ENCODE measurements at places on chromosomes 1 and 21.

- DNase-seq, result no peak
These were observed 108.5 kb downstream of the NIBAN1 start for GRCh38 chr1:184865831-184866230.

DNA sequence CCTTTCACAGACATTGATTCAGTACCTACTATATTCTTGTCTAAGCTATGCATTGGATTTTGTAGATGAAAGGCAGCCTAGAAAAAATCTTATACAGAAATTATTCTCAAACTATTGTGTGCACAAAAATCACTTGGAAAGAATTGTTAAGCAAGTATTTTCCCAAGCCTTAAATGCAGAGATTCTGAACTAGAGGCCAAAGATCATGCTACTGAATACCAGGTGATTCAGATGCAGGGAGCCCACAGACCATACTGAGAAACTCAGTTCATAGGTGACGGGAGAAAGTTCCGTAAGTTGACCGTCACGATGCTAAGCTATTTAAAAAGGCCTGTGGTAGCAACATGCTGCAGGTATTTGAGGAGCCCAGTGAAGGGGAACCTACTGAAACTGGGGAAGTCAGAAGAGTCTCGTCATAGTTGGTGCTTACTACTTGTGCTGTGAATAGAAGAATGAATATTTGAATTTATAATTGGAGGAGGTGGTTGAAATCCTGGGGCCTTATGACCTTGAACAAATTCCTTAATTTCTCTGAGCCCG lies 150.8 kb downstream of the NFIA start:
- no peak for DNase-seq

GRCh38 chr21:41112740-41113692 lies 54.9 kb upstream of the BACE2 start:
- DNase-seq, result no peak

DNA sequence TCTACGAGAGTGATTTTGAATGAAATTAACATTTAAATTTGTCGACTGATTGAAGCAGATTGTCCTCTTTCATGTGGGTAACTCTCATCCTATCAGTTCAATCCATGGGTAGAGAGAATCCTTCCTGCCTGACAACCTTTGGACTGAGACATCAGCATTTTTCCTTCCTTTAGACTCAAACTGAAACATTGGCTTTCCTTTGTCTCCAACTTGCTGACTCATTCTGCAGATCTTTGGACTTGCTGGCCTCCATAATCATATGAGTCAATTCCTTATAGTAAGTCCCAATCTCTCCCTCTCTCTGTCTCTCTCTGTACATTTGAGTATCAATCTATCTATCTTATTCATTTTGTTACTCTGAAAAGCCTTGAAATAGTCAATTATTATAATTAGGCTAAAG lies 416.7 kb downstream of the LRRIQ3 start:
- DNase-seq, result no peak

DNA sequence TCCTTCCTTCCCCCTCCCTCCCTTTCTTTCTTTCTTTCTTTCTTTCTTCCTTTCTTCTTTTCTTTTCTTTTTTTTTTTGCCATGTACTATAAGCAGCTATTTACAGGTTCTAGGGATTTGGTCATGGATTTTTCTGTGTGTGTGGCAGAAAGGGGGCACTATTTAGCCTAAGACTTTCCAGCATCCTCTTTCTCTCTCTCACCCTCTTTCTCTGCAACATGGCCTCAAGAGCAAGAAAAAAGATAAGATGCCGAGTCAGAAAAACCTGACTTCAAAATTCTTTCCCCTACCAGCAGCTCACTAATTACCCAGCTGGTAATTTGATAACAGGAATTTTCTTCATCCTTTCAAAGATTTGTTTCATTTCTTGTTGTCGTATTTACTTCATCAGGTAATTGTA lies 458.3 kb upstream of the ADAMTS5 start:
- no peak for DNase-seq

- DNase-seq, result peak; percentile 72
These were observed 25.3 kb upstream of the OVAAL start for GRCh38 chr1:180533266-180533987.

DNA sequence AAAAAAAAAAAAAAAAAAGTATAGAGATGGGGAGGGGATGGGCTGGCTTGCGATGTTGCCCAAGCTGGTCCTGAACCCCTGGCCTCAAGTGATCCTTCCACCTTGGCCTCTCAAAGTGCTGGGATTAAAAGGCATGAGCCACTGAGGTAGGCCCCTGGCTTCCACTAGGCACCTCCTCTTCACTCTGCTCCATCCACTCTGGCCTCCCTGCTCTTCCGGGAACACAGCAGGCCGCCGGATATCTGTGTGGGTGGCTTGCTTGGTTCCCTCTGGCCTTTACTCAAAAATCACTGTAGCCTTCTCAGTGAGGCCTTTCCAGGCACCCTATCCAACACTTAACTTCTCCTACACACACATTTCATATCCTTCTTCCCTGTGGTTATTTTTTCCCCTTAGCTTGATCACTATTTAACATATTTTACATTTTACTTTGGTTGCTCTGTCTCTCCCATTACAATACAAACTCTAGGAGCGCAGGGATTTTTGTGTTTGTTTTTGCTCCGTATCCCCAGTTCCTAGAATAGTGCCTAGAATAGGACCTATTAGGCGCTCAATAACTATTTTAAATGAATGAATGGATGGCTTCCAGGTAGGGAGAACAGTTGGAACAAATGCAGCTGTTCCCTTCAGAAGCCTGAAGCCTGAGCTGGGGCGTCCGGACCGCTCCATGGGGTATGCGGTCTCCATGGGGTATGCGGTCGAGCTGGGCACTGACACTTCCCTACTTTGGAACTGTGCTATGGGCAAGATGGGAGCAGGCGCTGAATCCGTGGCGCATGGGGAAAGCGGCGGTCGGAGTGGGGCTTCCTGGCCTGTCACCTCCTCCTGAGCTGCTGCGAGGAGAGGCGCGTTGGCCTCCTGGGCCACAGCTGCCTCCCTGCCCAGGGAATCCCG lies 46.7 kb downstream of the H3-3A start:
- DNase-seq, result no peak

GRCh38 chr1:81706650-81707435 lies 93.9 kb upstream of the ADGRL2 start:
- DNase-seq, result no peak

DNA sequence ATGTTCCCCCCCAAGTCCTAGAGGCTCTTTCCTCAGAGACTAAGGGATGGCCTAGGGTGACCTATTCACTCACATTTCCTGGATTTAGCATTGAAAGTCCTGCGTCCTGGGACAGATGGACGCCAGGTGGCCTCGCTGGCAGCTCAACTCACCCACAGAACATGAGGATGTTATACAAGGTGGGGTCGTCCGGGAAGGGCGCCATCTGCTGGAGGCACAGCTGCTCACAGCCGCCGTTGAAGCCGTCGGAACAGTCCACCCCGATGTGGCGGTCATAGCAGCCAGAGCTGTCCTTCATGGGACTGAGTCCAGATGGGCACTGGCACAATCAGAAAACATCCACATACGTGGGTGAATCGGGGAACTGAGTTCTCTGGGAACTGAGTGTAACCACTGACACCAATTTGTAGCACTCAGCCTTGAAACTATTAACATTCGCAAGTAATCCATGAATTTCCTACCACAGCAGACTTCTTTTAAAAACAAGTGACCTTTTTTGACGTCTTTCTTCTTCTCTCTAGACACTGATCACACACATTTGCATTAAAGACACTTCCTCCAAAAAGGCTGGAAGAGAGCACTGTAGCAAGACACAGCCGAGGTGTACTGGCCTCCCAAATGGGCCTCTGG lies 215.4 kb downstream of the ASTN1 start:
- DNase-seq, result peak; percentile 40

DNA sequence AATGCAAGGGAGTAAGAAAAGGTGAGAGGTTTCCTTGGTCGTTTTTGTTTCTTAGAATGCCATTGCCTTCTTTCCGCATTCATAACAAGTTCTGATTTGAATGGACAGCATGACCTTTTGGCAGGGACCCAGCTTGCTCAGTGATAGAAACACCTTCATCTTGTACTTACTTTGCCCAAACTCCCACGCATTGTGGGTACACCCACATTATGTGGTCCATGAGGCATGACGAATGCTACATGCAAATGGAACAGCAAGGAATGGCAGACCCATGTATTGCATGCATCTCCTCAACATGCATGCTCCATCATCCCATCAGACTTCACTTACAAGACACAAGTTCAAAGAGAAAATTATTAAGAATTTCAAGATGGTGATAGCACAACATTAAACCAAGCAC lies 102.8 kb downstream of the CDC7 start:
- no peak for DNase-seq

GRCh38 chr1:3809680-3810079 lies 13.4 kb upstream of the LRRC47 start:
- DNase-seq, result no peak

DNA sequence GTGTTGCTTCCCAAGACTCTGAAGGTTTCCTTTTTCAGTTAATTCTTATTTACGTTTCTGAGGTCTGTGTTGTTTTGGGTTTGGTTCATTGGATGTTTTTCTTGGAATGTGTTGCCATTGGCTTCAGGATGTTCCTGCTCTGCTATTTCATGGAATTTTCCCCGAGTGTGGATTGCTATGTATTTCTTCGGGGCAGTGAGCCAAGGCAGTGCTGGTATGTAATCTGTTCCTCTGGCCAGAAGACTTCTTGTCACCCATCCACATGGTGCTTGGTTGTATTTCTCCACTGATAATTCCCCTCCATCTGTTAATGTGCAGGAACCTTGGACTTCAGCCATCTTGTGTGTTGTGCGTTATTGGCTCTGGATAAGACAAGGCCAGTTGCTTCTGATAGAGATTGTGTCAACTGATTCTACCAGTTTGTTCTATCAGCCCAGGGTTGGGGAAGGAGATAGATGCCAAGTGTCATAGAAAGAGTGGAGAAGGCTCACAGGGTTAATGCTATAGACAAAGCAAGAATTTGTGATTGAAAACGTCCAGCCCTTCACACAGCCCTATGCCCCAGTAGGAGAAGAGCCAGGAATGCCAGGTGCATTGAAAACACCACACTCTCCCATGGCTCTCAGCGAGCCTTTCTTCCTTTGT lies 505.2 kb downstream of the PLPP3 start:
- DNase-seq, result no peak

GRCh38 chr1:213457186-213457585 lies 406.1 kb downstream of the RPS6KC1 start:
- no peak for DNase-seq

- DNase-seq, result no peak
These were observed 27.6 kb upstream of the SDHB start for GRCh38 chr1:17081439-17081838.

DNA sequence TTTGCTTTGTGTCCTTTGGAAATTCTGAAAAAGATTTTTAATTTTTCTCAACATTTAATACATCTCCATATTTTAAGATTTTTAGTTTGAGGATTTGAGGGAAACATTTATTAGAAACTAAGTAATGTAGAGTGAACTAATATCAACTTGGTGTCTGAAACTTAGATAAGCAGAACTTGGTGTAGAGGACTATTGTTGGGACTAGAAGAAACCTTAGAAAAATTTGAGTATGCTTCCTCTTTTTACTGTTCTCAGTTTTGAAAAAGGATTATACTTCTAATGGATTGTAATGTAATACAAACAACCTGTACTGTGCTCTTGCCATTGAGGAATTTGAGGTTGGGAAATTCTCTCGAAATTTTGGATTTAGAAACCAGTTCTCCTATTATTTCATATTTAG lies 2.4 kb downstream of the FNBP1L start:
- DNase-seq, result no peak

- no peak for DNase-seq
These were observed 72.6 kb downstream of the TTC3 start for GRCh38 chr21:37145635-37146111.

GRCh38 chr21:43001316-43001715 lies 27.0 kb downstream of the PKNOX1 start:
- DNase-seq, result no peak

DNA sequence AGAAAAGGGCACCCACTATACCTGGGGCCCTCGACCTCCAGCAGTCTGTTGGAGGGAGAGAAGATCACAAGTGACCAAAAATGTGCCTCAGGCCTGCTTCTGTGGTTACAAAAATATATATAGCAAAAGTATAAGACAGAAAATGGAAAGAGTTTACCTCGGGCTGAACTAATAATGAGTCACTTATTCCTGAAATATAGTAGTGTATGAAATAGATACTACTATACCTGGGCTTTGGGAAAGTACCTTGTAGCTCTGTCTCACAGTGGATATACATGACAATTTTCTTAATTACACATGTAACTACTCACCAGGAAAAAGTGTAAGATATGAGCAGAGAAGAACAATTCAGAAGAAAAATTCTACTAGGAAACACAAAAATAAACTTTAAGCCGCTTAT lies 7.3 kb upstream of the APCS start:
- no peak for DNase-seq

- no peak for DNase-seq
These were observed 60.0 kb upstream of the IVNS1ABP start for GRCh38 chr1:185376840-185377635.

- no peak for DNase-seq
These were observed 4.9 kb downstream of the LHX9 start for GRCh38 chr1:197922070-197922390.

DNA sequence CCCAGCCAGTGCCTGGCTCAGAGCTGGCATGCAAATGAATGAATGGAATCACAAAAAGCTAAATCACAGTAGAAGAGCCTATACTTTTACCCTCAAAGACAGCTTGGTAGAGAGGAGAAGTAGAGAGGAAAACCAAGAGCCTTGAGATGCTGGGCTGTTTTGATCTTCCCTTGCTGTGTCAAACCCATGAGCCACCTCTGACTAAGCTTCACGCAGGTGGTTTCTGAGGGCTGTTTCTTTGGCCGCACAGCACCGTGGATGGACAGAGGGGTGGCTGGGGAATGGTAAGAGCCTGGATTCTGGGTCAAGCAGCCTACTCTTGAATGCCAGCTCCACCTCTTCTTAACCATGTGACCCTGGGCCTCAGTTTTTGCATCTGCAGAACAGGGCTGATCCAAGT lies 18.6 kb downstream of the ABCG1 start:
- DNase-seq, result no peak

- no peak for DNase-seq
These were observed 450.8 kb downstream of the USP25 start for GRCh38 chr21:16180614-16181013.

GRCh38 chr1:41499591-41499990 lies 15.1 kb upstream of the EDN2 start:
- DNase-seq, result no peak

GRCh38 chr1:27864264-27864895 lies 8.0 kb upstream of the THEMIS2 start:
- DNase-seq, result peak; percentile 66

- DNase-seq, result no peak
These were observed 7.0 kb downstream of the CFAP45 start for GRCh38 chr1:159892944-159893343.

DNA sequence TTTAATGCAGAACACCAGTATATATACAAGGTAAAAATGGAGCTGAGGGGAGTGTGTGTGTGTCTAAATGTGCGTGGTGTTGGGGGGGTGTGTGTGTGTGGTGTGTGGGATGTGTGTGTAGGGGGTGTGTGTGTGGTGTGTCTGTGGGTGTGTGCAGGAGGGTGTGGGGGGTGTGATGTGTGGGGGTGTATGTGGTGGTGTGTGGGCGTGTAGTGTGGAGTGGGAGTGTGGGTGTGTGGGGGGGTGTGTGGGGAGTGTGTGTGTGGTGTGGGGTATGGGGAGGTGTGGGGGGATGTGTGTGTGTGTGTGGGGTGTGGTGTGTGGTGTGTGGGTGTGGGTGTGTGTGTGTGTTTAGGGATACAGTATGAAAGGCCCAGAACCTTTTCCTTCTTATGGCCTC lies 202.3 kb upstream of the CACYBP start:
- DNase-seq, result no peak

- DNase-seq, result no peak
These were observed 58.9 kb upstream of the GNG4 start for GRCh38 chr1:235708390-235708962.

- peak; percentile 78 for DNase-seq
These were observed 32.0 kb upstream of the ATP5PO start for GRCh38 chr21:33947451-33948095.

GRCh38 chr1:19306941-19307340 lies 5.0 kb downstream of the AKR7A2 start:
- DNase-seq, result no peak

All from GM10248 (cell line).